ENCODE measurements at places on chromosomes 2 and 18.
A peak's percentile ranks its signal among the peaks of the same experiment; 100 is the strongest.

- DNase-seq: no peak
Measured at GRCh38 chr2:190668892-190669291, 20.0 kb downstream of the NAB1 start.

DNA sequence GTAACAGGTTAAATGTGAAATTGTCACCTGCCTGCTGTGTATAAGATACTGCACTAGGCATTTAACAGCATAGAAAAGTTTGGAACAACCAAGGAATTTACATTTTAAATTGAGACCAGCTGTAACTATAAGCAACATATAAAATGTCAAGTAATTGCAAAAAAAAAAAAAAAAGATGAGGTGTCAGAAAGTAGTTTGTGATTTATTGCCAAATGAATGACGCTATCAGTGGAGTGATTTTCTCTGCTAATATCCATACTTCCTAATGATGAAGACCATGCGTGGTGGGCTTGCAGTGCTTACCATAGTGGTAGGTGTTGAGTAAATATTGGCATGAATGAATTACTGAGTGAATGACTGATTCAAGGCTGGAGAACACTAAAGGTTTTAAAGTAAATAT lies 73.3 kb downstream of the OSBPL6 start:
- no peak for DNase-seq

GRCh38 chr2:458425-458815 lies 170.5 kb upstream of the ALKAL2 start:
- DNase-seq: no peak

DNA sequence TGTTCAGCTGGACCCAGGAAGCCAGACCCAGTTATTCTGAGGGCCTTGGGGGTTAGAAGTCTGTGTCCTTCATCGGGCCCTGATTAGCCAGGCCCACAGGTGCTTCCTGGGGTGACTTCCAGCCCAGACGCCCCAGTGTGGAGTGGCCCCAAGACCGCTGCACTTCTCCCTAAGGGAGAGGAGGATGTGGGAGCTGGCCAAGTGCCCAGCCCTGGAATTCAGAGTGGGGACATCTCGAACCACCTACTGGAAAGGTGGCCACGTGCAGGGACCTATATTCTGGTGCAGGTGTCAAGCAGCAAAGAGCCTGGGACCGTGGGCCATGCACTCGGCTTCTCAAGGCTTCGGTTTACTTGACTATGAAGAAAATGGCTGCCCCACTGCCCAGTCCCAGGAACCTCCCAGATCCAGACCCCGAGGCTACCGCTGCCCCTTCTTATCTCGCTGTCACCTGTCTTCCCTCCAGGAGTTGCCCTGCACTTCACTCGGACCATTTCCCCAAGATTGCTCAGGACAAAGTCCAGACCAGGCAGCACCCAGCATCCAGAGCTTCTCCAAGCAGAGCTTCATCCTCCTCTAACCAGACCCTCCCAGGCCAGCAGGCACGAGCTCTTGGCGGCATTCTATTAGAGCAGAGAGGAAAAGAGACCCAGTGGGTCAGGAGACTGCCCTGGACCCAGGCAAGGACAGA lies 142.8 kb upstream of the ID2 start:
- DNase-seq: no peak

DNA sequence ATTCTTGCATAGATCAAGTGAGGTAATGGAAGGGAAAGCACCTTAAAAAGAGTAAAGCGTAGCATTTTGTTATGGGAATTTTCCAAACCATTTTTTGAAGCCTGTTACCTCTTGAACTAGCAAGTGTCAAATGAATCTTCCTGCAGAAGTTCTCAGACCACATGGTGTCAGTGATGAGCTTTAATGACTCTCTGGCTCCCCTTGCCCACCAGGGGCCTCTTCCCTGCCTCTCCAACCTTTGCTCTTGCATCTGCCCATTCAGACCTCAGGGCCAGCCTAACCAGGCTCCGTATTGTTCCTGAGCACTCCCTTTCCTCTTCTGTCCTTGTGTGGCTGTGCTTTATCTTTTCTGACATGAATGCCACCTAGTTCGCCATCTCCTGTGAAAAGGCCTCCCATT lies 155.9 kb downstream of the DIS3L2 start:
- no peak for DNase-seq

- no peak for DNase-seq
Measured at GRCh38 chr2:29056452-29056851, 17.9 kb downstream of the PCARE start.

GRCh38 chr18:71505526-71505925 lies 1038.6 kb downstream of the CBLN2 start:
- no peak for DNase-seq

DNA sequence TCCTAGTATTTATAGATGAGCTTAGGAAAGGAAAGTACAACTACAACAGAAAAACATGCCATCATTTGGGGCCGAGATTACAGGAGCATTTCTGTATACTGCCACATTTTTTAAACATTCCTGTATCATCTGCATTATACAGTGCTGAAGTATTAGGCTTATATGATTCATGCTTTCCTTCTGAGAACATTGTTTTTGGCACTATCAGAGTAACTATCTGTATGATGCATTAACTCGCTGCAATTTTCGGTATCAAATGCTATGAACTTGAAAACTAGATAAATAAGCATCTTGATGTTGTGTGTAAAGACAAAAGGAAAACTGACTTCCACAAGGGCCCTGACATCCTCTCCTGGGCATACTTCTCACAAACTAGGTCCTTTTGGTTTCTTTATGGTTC lies 102.0 kb downstream of the RIT2 start:
- peak; percentile 22 for DNase-seq

DNA sequence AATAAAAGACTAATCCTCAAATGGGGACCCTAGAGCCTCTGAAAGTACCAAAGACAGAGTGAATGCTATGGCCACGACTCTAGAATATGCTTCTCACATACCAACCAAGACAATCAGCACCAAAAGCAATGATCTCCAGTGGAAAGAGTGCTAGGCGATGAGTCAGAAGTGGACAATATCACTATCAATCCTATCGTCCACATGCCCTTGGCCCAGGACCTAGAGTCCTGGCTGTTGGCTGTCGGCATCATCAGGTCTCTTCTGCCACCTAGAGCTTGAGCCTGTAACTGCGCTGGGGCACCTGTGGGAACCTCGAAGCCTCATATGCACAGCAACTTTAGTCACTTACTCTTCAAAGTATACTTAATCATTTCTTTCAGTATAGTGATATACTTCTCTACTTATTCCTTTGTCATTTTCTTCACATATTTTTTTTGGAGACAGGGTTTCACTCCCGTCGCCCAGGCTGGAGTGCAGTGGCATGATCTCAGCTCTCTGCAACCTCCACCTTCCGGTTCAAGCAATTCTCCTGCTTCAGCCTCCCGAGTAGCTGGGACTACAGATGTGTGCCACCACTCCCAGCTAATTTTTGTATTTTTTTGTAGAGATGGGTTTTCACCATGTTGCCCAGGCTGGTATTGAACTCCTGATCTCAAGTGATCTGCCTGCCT lies 29.7 kb downstream of the NOL10 start:
- peak; percentile 57 for DNase-seq

- no peak for DNase-seq
Measured at GRCh38 chr2:101802329-101802728, 104.8 kb downstream of the MAP4K4 start.

DNA sequence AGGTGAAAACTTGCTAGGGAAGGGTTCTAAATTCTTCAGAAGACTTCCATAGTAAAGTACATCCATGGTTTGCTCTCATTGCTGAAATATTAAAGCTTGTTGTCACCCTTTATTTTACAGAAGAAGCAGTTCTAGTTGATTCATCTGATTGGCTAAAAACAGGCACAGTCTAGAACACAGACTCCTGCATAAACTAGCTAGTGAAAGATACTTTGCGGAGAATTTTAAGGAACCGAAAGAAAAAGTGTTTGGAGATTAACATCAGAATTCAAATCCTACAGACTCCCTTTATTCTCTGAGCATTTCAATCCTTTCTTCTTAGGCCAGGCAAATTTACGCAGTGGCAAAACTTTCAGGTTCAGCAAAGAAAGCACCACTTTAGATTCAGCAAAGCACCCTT lies 1076.5 kb upstream of the ZEB2 start:
- DNase-seq: no peak

GRCh38 chr2:135162786-135163185 lies 110.7 kb downstream of the RAB3GAP1 start:
- DNase-seq: no peak

GRCh38 chr18:24818441-24818840 lies 358.0 kb downstream of the HRH4 start:
- no peak for DNase-seq

- no peak for DNase-seq
Measured at GRCh38 chr2:225837328-225837727, 437.8 kb downstream of the NYAP2 start.

GRCh38 chr2:204321027-204321800 lies 224.1 kb upstream of the PARD3B start:
- DNase-seq: no peak

- DNase-seq: no peak
Measured at GRCh38 chr2:3223080-3223923, 154.3 kb downstream of the EIPR1 start.

- no peak for DNase-seq
Measured at GRCh38 chr2:142874293-142874814, 3.1 kb upstream of the KYNU start.

- DNase-seq: peak; percentile 50
Measured at GRCh38 chr2:171160119-171160955, at the start of gene TLK1. Gene TLK1, minus strand, starts transcription at chr2:171160893. Its CDS starts 465 bp downstream, at chr2:171160428.

DNA sequence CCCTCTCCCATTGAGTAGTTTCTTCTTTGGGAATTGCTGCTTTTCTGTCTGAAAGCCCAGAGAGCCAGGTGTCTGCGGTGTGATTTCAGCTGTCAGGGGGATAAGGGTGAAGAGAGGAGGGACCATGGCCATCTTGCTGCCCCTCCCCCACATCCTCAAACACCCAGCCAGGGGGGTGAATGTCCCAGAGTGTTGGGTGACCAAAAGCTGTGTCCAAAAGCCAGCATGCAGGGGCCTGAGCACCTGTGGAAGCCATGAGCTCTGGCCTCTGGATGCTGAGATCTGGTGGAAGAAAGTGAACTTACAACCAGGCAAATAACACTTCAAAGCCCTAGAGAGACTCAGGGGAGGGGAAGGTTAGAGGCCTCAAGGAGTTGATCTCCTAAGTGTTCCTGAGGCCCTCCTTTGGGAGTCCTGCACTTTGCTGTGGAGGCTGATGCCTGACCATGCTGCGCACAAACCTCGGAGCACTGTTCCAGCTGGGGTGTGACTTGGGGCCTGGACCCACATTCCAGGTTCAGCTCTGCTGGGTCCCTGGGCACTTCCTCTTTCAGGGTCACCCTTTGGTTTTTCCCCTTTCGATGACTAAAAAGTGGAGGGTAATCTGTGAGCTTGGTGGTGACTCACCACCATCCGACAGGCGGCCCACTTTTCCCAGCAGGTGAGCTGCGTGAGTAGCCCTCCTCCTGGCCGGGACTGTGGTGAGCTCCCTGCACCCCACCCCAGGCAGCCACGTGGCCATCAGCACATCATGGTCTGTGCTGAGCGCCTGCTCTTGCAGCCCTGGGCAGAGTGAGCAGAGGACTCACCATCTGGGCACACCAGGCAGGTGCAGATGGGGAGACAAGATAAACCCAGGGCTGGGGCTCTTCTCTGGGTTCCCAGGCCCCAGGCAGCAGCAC lies 66.8 kb upstream of the FOSL2 start:
- no peak for DNase-seq

DNA sequence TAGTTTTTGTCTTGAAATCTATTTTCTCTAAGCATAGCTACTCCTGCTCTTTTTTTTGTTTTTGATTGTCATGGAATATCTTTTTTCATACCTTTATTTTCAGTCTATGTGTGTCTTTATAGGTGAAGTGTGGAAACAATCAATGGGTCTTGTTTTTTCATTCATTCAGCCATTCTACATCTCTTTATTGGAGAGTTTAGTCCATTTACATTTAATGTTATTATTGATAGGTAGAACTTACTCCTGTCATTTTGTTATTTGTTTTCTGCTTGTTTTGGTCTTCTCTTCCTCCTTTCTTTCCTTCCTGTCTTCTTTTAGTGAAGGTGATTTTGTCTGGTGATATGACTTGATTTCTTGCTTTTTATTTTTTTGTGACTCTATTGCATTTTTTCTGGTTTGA lies 17.8 kb downstream of the IL1RL2 start:
- no peak for DNase-seq

- no peak for DNase-seq
Measured at GRCh38 chr18:39425172-39425850, 1859.7 kb upstream of the CELF4 start.

DNA sequence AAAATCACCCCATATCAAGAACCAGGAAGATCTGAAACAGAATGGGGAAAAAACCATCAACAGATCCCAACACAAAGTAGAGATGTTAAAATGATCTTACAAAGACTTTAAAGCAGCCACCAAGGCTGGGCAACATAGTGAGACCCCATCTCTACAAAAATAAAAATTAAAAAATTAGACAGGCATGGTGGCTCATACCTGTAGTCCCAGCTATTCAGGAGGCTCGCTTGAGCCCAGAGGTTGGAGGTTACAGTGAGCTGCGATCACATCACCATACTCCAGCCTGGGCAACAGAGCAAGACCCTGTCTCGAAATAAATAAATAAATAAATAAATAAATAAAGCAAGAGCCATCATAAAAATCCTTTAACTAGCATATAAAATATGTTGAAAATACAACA lies 20.5 kb downstream of the RPRD1A start:
- DNase-seq: no peak

GRCh38 chr2:111205774-111206173 lies 85.1 kb downstream of the BCL2L11 start:
- DNase-seq: no peak

DNA sequence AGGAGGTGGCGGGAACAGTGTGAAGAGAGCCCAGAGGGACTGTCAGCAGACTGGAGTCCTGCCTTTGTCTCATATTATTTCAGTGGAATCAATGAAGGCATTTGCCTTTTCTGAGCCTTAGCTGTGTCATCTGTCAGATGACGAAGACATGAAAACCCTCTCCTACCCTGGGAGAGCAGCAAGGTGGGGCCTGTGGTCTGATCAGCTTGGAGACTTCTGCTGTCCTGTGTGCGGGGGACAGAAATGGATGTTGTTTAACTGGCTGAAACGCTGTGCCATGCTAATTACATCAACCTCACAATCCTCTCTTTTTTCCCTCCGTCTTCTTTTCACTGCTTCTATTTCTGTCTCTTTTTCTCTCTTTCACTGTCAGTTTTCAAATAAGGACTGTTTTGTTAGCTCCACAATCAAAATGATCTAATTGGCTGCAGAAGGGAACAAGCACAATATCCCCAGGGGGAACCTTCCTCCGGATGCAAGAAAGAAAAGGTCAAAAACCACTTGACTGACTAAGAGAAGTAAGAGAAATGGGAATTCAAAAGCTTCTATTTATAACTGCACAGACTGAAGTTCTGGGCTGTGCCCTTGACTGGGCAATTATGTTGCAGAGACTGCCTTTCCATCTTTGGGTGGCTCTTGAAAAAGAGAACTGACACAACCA lies 340.1 kb downstream of the CLIP4 start:
- no peak for DNase-seq

DNA sequence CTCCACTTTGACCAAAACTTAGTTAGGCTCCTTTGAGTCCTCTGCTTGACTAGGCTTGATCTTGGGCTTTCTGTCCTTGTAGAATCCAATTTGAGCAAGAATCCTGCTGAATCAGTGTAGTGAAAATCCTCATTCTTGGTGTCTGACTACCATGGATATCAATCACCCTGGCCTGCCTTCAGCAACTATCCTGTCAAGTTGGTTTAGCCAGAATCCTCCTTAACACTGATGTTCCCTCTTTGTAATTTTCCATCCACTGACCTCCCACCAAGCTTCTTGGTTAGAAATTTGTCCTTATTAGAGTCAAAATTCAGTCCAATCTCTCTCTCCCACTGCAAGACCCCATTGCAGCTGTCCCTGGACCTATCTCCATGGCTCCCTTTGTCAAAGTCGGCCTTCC lies 494 bp upstream of the RBM45 start:
- DNase-seq: no peak
